ENCODE measurements at places on chromosomes 5 and 9.

GRCh38 chr5:128826275-128826674 is 139.0 kb upstream of the SLC27A6 start:
- no peak for DNase-seq

DNA sequence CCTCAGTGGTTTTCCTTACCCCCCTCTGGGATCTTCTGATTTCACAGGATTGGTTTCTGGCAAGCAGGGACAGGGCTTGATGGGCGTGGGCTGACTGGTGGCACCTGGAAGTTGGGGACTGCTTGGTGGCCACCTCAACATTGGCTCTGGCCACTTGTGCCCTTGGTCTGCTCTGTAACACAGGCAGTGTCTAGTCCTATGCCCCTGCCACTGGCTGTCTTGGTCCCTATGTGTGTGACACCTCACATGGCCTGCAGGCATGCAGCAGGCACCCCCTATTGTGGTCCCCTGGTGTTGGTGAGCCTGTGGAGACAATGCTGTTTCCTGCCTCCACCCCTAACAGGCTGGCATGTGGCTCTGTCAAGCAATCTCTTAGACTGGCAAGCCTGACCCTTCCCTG is 71.3 kb downstream of the GDA start:
- DNase-seq: no peak

DNA sequence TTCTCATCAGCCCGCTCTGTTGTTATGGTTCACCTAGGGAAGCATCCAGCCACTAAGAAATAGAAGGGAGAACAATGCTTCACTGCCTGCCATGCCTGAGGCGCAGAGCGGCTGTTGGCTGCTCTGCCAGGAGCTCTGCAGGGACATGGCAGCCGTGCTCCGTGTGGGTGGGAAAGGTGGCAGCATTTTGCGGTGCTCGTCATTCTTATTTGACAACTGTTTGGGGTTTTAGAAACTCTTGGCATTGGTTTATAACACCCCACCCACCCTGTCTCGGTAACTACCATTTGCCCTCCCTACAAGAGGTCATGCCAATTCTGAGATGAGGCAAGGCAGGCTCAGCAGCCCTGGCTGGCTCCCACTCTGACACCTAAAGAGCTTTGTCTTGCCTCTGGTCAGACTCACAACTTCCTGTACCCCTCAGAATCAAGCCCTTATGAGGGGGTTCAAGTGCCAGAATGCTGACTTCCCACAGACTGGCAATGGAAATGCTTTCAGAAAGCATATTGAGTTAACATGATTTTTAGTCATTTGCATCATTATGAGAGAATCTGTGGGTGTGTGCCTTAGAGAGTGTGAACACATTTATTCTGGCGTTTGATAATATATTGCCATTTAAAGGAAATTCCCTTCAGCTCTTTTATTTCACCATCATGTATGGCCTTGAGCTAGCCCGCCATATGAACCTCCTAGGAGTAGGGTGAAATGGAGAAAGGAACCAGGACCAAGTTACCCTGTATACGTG is 288.0 kb upstream of the ANKRD55 start:
- no peak for DNase-seq

DNA sequence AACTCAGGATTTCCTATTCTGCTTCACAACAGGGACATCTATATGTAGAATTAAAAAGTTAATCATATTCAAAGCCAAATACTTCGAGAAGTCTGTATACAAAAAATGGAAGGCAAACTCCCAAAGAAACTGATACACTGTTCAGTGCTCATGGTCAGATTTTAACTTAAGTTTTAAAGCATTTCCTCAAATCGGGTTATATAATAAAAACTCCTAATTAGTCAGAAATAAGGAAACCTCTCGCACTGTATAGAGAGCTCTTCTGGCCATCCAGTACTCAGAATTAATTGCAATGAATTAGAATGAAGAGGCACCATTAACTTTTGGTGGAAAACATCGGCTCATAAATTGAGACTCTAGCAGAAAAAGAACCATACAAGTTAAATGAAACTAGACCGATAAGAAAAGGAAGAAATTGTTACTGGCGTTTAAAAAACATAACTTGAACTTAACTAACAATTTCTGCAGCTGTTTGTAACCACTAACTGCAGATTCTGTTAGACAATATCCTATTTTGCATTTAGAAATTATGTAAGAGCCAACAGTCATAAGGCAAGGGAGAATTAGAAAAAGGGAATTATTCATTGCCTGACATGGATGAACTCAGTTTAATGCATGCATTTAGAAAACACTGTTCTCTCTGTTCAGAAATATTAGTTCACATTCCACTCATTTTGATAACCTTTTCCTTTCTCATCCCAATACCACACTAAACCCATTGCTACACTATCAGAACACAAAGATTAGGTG is 96.6 kb downstream of the FNBP1 start:
- DNase-seq: no peak

GRCh38 chr9:133532937-133533668 is 1.4 kb upstream of the ADAMTSL2 start:
- peak; percentile 10 for DNase-seq

DNA sequence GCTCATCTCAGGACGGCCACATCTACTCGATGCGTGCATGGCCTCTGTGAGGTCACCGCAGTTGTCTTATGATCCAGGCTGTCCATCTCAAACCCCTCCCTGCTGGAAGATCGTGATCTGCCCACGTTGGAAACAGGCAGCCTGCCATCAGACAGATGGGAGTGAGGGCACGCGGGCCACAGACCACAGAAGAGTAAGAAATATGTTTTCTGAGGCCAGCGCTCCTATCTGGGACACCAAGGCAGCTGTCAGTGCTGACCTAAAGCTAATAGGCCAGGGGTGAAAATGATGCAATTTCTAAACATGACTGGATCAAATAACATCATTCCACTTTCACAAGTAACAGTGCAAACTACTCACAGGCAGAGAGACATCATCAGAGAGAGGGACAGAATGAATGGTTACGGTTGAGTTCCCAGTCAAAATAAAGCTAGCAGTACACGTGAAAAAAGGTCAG is 57.1 kb upstream of the CER1 start:
- no peak for DNase-seq

DNA sequence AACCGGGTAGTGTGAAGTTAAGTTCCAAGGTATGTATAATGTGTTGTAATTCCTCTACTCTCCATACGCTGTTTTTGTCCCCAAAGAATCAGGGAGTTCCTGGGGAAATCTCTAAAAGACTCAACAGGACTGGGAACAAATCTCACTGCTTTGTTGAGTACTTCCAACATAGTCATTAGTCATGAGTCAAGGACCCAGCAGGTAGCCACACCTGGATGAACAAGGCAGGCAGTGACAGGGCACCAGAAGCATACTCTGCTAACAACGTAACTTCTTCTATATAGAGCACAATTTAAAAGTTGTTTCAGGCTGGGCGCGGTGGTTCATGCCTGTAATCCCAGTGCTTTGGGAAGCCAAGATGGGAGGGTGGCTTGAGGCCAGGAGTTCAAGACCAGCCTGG is 126.8 kb downstream of the SLC1A3 start:
- DNase-seq: no peak

DNA sequence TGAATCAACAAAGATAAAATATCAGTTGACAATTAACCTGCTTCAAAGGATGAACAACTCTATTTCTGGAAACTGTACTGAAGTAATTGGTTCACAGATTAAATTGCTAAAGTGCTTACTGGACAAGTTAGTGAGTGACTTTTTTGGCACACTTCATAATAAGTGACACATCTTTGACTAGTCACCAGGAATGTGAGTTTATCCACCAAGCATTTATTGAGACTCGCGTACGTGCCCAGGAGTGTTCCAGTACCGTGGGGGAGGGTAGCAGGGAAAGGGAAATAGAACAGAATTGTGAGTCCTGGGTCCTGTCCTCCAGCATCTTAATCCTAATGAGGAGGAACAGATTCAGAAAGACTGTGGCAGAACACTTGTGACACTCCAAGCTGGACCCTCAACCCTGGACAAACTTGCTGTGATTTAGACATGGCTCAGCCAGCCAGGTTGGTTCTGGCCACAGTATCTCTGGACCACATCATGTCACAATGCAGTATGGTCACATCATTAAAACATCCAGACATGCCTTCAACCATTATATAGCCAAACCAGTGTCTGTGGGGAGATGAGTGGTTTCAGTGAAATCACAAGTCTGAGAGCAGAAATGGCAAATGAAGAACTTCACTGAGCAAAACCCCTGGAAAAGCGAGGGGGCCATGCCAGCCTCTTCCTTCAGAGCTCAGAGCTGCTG is 623.1 kb downstream of the BNC2 start:
- no peak for DNase-seq

DNA sequence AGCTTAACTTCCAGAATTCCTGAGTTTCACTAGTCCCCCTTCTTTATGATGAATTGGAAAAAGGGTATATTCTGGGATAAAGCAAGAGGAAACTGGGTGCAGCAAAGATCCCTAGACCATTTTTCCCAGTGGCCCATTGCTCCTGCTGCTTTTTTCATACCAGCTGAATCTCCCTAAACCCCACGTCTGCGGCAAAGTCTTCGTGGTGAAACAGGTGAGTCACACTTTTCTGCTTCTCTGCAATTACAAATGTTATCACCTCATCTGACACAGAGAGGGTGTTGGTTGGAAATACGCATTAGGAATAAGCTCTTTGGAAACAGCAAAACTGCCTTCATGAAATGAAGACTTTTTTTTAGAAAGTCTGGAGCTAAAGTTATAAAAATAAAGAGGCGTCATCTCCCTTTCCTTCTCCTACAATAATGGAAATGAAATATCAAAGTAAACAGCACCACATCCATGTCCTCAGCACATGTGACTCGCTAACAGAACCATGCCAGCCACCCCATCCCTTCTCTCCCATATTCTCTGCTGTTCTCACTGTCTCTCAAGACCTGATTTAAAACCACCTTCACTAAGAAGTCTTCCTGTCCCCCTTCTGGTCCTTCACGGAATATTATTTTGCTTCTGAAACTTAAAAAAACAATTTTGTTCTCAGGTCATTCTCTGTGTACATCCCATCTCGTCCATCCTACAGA is 39.5 kb upstream of the GLRX start:
- DNase-seq: no peak

- DNase-seq: no peak
Observed at GRCh38 chr9:137247135-137247915, 3.8 kb upstream of the STPG3 start.

- DNase-seq: no peak
Observed at GRCh38 chr5:96729156-96729555, 67.0 kb downstream of the CAST start.

GRCh38 chr5:139878093-139878492 is 82.5 kb downstream of the PSD2 start:
- DNase-seq: no peak

GRCh38 chr5:115309751-115310370 is 13.4 kb upstream of the CCDC112 start:
- peak; percentile 38 for DNase-seq

DNA sequence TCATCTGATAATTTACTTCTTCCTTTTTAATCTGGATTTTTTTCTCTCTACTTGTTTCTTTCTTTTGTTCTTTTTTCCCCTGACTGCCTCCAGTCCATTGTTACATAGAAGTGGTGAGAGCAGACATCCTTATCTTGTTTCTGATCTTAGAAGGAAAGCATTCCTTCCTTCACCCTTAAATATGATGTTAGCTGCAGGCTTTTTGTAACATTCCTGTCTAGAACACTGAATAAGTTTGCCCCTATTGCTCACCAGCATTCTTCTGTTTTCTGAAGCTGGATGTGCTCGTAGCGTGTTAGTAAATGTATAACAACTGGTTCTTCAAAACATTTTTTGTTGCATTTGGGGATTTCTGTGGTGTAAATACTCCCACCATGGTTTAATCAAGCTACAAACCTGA is 136.7 kb upstream of the NFIL3 start:
- no peak for DNase-seq

DNA sequence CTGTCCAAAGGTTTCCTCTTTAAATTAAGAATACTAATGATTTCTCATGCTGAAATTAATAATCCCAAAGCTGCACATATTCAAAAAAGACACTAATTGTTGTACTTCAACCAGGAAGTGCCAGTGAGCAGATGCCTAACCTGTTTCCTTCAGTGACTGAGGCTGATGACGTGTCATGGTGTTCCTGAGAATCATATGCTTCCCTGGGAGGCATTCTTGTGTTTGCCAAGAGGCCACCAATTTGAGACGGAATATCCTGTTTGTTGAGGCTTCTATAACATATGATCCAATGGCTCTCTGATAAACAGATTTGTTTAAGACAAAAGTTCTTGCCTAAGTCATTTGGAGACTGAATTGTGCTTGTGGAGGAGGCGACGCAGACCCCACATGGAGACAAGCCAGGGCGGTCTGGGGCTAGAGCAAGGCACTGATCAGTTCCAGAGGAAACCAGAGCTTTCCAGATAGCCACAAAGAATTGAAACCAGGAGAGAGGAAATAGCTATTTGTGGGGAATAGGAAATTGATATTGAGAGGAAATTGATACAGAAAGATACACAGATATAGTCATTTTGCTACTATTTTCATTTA is 66.4 kb upstream of the ZNF608 start:
- DNase-seq: no peak

GRCh38 chr9:77833561-77834429 is 185.7 kb upstream of the GNA14 start:
- no peak for DNase-seq

GRCh38 chr9:37683531-37684371 is 33.0 kb downstream of the FRMPD1 start:
- no peak for DNase-seq

DNA sequence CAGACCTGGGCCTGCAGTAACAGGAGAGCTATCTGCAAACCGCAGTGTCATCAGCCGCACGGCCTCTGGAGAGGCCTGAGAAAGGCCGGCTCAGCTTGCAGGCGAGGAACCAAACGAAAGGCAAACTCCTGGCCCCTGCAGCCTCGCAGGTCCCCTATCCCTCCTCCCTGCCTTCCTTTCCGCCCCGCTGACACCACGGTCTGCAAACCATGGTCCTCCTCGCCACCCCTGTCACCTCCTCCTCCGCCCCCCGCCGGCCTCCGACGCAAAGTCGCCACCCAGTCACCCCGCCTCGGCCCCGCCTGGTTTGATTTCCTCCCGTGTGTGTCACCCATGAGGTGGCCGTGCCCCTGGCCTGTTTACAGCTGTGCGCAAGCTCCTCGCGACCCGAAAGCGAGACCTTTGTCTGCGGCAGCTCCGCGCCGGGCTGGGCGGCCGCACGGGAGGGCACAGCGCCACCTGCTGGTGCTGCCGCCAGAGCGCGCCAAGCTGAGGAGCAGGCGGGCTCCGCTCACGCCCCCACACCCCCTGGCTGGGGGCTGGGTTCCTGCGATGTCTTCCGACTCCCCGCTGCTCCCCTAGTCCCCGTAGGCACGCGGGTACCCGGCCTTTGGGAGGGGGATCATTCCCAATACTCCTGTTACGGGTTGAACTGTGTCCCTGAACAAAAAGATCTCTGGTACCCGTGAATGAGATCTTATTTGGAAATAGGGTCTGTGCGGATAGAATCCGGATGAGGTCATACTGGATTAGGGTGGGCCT is 19.4 kb downstream of the GBGT1 start:
- DNase-seq: no peak

Data from Panc1 (cell line).